ENCODE measurements at places on chromosomes 7 and 10. TPM values are rescaled to one million over a fixed set of nuclear protein-coding genes. Genes with fewer than 3 reads are reported as not detected.

DNA sequence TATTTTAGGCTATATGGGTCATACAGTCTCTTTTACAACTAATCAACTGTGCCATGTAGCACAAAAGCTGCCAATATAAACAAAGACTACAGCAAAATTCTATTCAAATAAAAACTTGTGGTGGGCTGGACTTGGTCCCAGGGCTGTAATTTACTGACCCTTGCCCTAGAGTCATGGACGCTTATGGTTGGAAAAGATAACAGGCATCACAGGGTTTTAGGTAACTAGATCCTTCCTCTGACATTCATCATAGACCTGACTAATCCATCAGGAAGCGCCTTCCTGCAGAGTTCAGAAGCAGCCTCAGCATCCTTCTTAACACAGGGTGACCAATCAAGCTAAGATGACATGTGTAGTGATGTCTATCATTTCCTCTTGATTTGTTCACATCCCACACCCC, 40.2 kb upstream of the GPAM start:
- H3K36me3 ChIP-seq: no peaks in the 10 kb centered on the region
- no peaks in the 10 kb centered on the region for H3K27me3 ChIP-seq
- no peak overlapping the region for H3K27ac ChIP-seq
- no peak for DNase-seq
- H3K4me3 ChIP-seq: no peak overlapping the region

The TMEM273 gene
- 23.4 TPM for polyA plus RNA-seq

DNA sequence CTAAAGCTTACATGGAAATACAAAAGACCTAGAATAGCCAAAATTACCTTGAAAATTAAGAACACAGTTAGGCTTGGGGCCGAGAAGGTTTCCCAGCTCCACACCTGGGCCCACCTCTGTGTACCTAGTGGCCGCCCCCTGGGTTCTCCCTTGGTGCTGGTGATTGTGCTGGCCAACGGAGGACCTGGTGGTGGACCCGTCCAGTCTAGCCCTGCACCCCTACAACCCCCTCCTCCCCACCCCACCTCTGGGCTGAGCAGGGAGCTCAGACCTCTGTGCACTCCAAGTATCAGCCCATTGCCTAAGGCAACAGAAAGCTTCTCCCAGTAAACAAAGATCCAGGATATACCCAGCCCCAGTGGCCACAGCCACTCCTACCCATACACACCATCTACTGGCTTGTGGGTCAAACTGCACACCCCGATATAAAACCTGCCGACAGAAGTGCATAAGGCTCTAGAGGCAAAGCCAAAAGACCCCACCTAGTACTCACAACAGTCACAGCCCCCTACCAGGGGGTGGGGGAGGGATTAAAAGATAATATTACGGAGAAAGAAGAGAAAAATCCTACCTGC, 105.0 kb upstream of the DIP2C start:
- H3K4me3 ChIP-seq: no peak overlapping the region
- peaks cover 8% of the 10 kb centered on the region for H3K36me3 ChIP-seq
- no peaks in the 10 kb centered on the region for H3K4me1 ChIP-seq
- H3K27ac ChIP-seq: no peak overlapping the region
- no peak for DNase-seq
- H3K27me3 ChIP-seq: peaks cover 2% of the 10 kb centered on the region

- H3K4me3 ChIP-seq: no peak overlapping the region
- no peak overlapping the region for H3K27ac ChIP-seq
- H3K4me1 ChIP-seq: no peaks in the 10 kb centered on the region
- DNase-seq: no peak
These were observed 1049.7 kb downstream of the NRG3 start for GRCh38 chr10:82924711-82925110.

GRCh38 chr10:21445163-21445562, 80.3 kb downstream of the SKIDA1 start:
- H3K27me3 ChIP-seq: no peaks in the 10 kb centered on the region
- H3K4me1 ChIP-seq: no peaks in the 10 kb centered on the region
- H3K4me3 ChIP-seq: no peak overlapping the region
- peaks cover 4% of the 10 kb centered on the region for H3K36me3 ChIP-seq
- no peak for DNase-seq

The KNDC1 gene
- not detected for polyA plus RNA-seq

DNA sequence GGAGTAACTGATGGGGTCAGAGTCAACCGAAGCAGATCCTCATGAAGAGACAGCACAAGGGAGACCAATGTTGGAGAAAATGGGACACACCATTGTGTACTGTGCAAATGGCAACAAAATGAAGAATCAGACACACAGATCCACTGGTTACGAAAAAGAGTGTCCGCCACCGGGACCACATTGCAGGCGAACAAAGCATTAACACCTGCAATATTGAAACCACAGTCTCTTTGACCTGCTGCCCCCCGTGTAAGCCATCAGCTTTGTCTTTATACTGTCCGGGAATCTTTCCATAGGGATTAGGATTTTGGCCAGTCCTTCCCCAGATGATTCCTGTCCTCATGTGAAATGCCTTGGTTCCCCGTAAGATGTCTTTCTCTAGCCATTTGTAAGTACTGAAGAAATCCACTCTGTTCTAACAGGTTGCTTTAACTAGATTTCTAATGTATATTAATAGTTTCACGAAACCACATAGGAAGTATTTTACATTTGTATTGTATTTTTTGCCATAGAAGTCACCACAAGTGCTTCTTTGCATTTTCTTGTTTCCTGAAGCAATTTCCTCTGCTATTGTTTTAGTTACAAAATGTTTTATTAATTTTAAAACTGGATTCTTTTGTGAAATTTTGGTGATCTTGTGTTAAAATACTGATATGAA, 140.8 kb upstream of the NFE2L3 start:
- H3K27ac ChIP-seq: no peak overlapping the region
- no peak overlapping the region for H3K4me3 ChIP-seq
- no peaks in the 10 kb centered on the region for H3K36me3 ChIP-seq

The HTR5A gene
- polyA plus RNA-seq: not detected

GRCh38 chr10:100826031-100826651, 80.8 kb downstream of the PAX2 start:
- H3K4me1 ChIP-seq: peaks cover 35% of the 10 kb centered on the region
- H3K4me3 ChIP-seq: peak overlapping the region; percentile 32
- DNase-seq: no peak
- H3K27me3 ChIP-seq: peaks cover 41% of the 10 kb centered on the region
- no peak overlapping the region for H3K27ac ChIP-seq
- no peaks in the 10 kb centered on the region for H3K36me3 ChIP-seq

GRCh38 chr10:11787374-11787773, 35.8 kb upstream of the PROSER2 start:
- no peak overlapping the region for H3K27ac ChIP-seq
- H3K36me3 ChIP-seq: no peaks in the 10 kb centered on the region
- H3K4me3 ChIP-seq: no peak overlapping the region
- H3K4me1 ChIP-seq: no peaks in the 10 kb centered on the region

DNA sequence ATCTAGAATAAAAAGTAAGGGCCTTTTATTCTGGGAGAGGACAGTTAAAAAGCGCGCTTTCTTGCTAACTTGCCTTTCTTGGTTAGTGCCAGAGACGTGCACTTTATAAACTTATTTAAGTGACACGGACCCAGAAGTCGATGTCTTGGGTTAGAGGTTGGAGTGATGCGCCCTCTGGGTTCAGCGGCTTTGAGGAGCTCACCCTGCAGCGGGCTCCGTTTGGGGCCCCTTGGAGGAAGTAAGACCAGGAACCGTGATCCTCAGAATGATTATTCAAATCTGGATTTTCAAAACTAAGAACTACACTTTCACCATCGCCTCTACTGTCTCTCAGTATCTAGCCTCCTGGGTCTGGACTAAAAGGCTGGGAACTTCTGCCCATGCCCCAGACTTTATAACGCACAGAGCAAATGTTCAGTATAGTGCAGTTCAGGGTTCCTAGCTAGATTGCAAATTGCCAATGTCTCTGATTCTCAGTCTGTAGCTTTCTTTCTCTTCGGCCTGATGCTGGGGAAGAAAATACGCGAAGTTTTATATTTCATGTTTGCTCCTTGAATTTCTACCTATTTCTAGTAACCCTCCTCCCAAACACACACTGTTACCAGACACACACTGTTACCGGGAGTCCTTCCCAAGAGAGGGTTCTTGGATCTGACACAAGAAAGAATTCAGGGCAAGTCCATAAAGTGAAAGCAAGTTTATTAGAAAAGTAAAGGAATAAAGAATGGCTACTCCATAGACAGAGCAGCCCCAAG, 18.6 kb upstream of the SMO start:
- H3K4me3 ChIP-seq: peak overlapping the region; percentile 77
- peaks cover 12% of the 10 kb centered on the region for H3K4me1 ChIP-seq
- no peak overlapping the region for H3K27ac ChIP-seq

DNA sequence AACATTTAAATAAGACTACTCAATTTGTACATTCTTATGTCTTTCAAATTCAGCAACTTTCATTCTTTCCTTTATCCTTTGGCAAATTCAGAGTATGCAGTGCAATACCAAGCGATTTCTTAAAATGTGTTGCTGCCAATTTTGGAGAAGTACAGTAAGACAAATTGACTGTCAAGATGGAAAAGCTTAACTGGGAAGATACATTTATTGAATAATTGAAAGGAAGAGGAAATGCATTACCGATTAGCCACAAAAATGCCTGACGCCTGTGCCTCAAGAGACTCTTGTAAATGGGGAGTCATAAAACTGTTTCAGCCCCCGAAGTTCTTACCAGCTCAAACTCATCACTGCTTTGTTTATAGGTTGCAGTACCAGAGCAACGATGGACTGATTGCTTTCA, 373.3 kb upstream of the GALNT17 start:
- no peak overlapping the region for H3K27ac ChIP-seq
- H3K4me1 ChIP-seq: peaks cover 73% of the 10 kb centered on the region
- no peak for DNase-seq
- H3K27me3 ChIP-seq: no peaks in the 10 kb centered on the region
- no peak overlapping the region for H3K4me3 ChIP-seq

DNA sequence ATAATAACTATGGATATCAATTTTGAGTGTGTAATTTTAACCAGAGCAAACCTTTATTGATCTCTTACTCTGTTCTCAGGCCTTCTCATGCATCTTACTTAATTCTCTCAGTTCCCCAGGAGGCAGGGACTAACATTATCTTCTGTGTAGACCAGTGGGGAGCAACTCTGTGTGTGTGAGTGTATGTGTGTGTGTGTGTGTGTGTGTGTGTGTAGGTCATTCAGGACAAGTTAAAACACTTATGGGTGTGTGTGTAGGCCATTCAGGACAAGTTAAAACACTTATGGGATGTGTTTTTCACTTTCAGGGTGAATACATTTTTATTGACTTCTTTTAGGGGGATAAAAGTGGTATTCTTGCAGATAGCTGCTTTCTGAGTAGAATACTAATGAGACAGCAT, 145.0 kb downstream of the ADAM12 start:
- no peak overlapping the region for H3K4me3 ChIP-seq
- no peak overlapping the region for H3K27ac ChIP-seq
- no peaks in the 10 kb centered on the region for H3K36me3 ChIP-seq
- DNase-seq: no peak
- H3K27me3 ChIP-seq: peaks cover 2% of the 10 kb centered on the region
- no peaks in the 10 kb centered on the region for H3K4me1 ChIP-seq

DNA sequence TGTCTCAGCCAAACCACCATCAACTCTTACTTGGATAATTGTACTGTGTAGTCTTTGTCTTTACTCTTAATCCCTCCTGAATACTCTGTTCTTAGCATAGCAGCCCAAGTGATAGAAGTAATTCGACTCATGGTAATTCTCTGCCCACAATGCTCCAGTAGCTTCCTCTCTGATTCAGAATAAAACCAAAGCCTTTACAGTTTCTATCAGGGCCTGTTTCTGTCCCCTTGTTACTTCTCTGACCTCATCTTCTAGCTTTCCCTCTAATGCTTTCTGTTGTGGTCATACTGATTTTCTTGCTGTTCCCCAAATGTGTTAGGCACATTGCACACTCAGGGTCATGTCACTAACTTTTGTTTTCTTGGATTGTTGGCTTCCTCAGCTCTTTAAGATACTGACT, 8.0 kb downstream of the ZNF518A start:
- no peak for DNase-seq
- no peak overlapping the region for H3K27ac ChIP-seq
- H3K36me3 ChIP-seq: peaks cover 53% of the 10 kb centered on the region
- H3K4me3 ChIP-seq: no peak overlapping the region

GRCh38 chr7:22574754-22575520, 74.9 kb upstream of the STEAP1B start:
- H3K4me3 ChIP-seq: no peak overlapping the region
- peaks cover 15% of the 10 kb centered on the region for H3K27me3 ChIP-seq
- no peak overlapping the region for H3K27ac ChIP-seq
- H3K36me3 ChIP-seq: no peaks in the 10 kb centered on the region
- H3K4me1 ChIP-seq: no peaks in the 10 kb centered on the region

The ITGB8 gene
- polyA plus RNA-seq: not detected

DNA sequence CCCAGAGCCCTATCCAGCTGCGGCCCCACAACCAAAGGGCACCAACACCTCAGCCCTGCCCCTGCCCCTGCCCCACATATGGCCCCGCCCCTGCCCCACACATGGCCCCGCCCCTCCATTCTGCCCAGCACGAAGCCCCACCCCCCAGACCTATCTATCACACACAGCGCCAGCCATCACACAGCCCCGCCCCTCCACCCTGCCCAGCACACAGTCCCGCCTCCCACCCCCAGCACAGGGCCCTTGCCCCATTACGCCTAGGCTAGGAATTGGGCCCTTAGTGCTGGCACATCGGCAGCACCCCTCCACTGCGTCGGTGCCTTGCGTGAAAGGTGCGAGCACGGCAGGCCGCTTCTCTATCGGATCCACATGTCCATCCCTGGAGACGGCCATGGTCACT, 126.8 kb downstream of the MAD1L1 start:
- H3K27ac ChIP-seq: no peak overlapping the region
- H3K36me3 ChIP-seq: peaks cover 14% of the 10 kb centered on the region
- H3K4me1 ChIP-seq: peaks cover 45% of the 10 kb centered on the region
- peaks cover 31% of the 10 kb centered on the region for H3K27me3 ChIP-seq

DNA sequence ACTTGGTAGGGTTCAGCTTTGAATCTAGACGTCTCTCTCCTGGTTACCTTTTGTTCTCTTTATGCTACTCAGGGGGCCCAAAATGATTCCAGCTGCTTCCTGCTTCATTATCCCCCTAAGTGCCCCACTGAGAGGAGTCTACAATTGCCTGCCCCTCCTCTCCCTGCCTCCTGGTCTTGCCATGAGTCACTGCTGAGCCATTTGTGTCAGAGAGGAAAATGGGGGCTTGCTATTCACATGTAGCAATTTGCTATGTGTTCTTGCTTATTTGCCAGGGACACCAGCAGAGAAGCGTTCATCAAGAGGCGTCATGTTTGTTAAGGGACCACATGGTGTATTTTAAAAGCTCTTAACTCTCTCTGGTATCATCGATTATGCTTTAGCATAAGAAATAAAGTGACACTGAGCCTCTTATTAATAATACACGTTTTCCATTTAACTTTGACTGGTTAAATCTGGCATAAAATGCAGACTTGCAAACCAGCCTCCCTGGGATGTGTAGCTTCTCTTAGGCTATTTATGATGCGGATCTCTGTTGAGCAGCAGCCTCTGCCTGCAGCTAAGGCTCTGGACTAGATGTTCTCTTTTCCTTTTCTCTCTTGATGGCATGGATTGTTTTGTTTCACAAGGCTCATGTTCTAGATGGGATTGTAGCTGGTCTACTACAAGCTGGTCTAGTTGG, 239.3 kb downstream of the AUTS2 start:
- peaks cover 3% of the 10 kb centered on the region for H3K36me3 ChIP-seq
- DNase-seq: no peak
- peaks cover 8% of the 10 kb centered on the region for H3K27me3 ChIP-seq
- H3K4me1 ChIP-seq: peaks cover 3% of the 10 kb centered on the region
- H3K27ac ChIP-seq: no peak overlapping the region

Measured in immature natural killer cell (primary cell).